ENCODE measurements at places on chromosomes 16 and 17. TPM values are rescaled to one million over a fixed set of nuclear protein-coding genes. Genes with fewer than 3 reads are reported as not detected.

DNA sequence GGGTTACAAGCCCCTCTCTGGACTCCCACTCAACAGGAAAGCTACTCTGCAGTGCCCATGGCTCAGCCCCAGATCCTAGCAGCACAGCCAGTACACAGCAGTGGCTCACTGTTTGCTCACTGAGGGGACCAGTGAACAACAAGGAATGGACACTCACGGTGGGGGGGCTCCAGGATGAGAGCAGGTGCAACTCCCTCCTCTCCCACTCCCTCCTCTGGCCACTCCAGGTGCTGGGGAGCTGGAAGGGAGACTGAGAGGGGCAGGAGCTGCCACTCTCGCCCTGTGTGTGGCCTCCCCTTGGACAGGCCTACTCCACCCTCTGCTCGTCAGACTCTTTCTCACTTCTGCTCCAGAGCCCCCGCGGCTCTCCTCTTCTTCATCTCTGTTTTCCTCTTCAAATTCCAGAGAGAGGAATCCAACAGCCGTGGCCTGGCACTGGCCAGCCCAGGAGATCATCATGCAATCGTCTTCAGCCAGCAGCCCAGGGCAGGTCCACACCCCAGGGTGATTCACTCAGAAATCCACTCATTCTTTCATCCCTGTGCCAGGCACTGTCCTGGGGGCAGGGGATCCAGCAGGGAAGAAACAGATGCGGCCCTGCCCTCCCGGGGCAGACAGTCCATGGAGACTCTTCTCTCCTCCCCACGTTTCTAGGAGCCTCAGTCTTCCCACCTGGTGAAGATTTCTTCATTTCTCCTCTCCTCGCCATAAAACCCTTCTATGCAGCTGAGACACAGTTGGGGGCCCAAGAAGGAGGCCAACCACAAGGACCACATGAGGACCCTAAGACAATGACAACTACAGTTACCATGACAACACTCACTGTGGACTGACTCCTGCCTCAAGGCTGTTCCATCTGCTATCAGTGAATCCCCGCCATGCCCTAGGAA is 30.7 kb downstream of the CFAP20 start:
- no peak overlapping the region for H3K27ac ChIP-seq
- no peaks in the 10 kb centered on the region for H3K36me3 ChIP-seq
- H3K27me3 ChIP-seq, result no peaks in the 10 kb centered on the region

The KRTAP4-6 gene
- total RNA-seq, result not detected

GRCh38 chr16:80973991-80974390 is 32.7 kb downstream of the CMC2 start:
- peaks cover 27% of the 10 kb centered on the region for H3K36me3 ChIP-seq
- DNase-seq, result no peak
- no peak overlapping the region for H3K4me3 ChIP-seq

GRCh38 chr17:82300707-82301270 is 16.6 kb downstream of the CD7 start:
- peak; percentile 64 for DNase-seq
- peak overlapping the region; percentile 52 for H3K27ac ChIP-seq
- H3K27me3 ChIP-seq, result no peaks in the 10 kb centered on the region
- H3K4me1 ChIP-seq, result peaks cover 82% of the 10 kb centered on the region

- H3K4me1 ChIP-seq, result peaks cover 76% of the 10 kb centered on the region
- peak; percentile 73 for DNase-seq
- H3K27me3 ChIP-seq, result no peaks in the 10 kb centered on the region
- peak within 1 kb of the TSS; percentile 87 for H3K27ac ChIP-seq
These were observed at the start of gene FLOT2 for GRCh38 chr17:28896884-28897768. TSS of gene FLOT2 (minus strand) at chr17:28897733. CDS start at chr17:28897574, 159 bp downstream.

DNA sequence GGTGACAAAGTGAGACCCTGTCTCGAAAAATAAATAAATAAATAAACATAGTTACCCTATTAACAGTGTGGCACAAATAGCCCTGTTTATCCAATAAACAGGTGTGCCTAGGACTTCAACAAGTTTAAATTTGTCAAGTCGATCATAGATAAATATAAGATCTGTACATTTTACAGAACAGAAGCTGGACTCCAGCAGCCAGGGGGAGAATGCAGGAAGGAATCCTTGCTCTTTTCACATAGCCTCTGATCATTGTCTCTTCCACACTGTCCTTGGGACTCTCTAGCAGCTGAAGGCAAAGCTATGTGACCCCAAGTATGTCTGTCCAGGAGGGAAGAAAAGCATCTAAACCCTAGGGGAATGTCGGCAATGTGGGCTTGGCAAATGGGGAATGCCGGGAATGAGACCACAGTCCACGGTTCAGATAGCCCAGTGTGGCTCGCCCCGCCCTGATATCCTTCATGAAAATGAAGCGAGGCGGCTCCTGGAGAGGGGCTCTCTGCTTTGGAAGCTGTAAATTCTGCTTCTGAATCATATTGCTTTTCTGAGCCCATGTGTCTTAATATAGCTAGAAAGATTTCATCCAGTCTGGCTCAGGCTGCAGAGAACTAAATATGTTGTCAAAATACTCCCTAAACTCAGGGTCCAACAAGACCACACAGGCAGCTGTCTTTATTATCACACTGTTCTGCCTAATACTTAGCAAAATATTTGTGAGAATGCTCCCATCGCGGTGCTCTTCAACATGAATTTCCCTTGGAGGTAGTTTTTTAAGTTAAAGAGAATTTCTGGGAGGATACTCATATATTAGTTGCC is 24.9 kb upstream of the GRB2 start:
- H3K4me3 ChIP-seq, result no peak overlapping the region
- no peak overlapping the region for H3K27ac ChIP-seq
- DNase-seq, result no peak

- H3K27ac ChIP-seq, result no peak overlapping the region
- no peak overlapping the region for H3K4me3 ChIP-seq
These were observed 43.1 kb downstream of the SCNN1G start for GRCh38 chr16:23225634-23226033.

- H3K4me1 ChIP-seq, result peaks cover 8% of the 10 kb centered on the region
- H3K27ac ChIP-seq, result no peak overlapping the region
- H3K4me3 ChIP-seq, result no peak overlapping the region
- no peaks in the 10 kb centered on the region for H3K27me3 ChIP-seq
These were observed 8.5 kb downstream of the GJD3 start for GRCh38 chr17:40355804-40356758.

- DNase-seq, result no peak
- H3K27ac ChIP-seq, result no peak overlapping the region
- H3K4me3 ChIP-seq, result no peak overlapping the region
- H3K36me3 ChIP-seq, result no peaks in the 10 kb centered on the region
- no peaks in the 10 kb centered on the region for H3K4me1 ChIP-seq
These were observed 1313.1 kb downstream of the CDH11 start for GRCh38 chr16:63808730-63809129.

The PARD6A gene
- total RNA-seq, result 6.2 TPM

DNA sequence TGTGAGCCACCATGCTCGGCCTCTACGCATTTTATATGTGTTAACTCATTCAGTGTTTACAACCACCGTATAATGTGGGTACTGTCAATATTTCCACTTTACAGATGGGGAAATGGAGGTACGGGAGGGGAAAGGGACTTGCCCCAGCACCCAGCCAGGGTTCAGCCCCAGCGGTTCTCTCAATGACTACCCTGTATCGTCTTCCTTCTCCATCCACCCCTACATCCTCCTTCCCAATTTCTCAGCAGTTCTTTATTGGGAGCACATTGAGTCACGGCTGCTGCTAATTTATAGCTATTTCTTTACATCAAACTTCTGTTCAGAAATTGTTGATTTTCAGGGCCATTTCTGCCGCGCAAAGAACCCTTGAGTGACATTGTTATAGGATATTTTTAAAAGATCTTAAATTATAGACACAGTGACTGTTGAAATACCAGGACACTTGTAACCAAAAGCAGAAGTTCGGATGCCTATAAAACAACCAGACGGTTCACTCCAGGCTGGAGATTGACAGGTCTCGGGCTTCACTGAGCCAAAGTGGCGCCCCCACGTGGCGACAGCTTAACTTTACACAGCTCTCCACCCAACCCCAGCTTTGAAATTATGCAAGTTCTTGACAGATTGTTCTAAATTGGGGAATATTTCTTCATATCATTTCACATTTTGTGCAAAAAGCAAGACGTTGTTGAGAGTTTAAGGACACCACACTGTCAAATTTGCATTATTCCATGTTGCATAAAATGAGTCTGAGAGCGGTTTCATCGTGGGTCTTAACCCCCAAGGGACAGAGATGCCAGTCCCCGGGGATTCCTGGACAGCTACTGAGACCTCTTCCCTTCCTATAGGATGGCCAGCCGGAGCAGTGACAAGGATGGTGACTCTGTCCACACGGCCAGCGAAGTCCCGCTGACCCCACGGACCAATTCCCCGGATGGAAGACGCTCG is 11.8 kb downstream of the SYT17 start:
- H3K4me1 ChIP-seq, result no peaks in the 10 kb centered on the region
- H3K27me3 ChIP-seq, result no peaks in the 10 kb centered on the region
- DNase-seq, result no peak

DNA sequence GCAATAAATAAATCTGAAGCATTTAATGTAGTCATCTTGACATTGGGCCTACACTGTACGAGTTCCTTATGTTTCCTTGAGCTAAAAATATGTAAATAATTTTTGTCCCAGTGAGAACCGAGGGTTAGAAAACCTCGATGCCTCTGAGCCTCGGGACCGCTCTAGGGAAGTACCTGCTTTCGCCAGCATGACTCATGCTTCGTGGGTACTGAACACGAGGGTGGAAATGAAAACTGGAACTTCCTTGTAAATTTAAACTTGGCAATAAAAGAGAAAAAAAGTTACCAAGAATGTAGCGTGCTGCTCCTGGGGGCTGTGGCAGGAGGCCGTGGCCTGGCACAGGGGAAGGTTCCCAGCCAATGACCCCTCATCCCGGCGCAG is 74.1 kb downstream of the SOCS1 start:
- no peak overlapping the region for H3K4me3 ChIP-seq
- H3K4me1 ChIP-seq, result no peaks in the 10 kb centered on the region
- no peak for DNase-seq
- H3K36me3 ChIP-seq, result peaks cover 8% of the 10 kb centered on the region
- H3K27me3 ChIP-seq, result no peaks in the 10 kb centered on the region

- DNase-seq, result no peak
- H3K36me3 ChIP-seq, result peaks cover 25% of the 10 kb centered on the region
- no peak overlapping the region for H3K27ac ChIP-seq
- H3K4me3 ChIP-seq, result no peak overlapping the region
- H3K4me1 ChIP-seq, result peaks cover 19% of the 10 kb centered on the region
These were observed 4.2 kb downstream of the BCL7C start for GRCh38 chr16:30889721-30890120.

The ZNF287 gene
- total RNA-seq, result 5.4 TPM

DNA sequence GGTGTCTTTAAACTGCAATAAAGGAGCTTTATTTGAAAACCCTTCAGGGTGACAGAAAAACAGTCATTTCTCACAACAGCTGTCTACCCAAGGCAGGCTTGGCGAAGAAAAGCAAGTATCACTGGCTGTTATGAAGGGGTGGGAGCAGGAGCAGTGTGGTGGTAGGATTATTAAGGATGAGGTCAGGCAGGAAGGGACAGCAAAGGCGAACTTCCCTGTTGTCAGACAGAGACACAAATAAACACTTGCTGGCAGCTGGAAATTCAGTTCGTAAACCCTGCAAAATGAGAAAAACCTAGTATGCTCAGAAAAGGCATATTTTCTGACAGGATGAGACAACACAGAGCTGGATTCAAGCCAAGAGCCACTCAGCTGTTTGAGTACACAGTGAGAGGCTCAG is 416.3 kb upstream of the CDH5 start:
- H3K4me1 ChIP-seq, result no peaks in the 10 kb centered on the region
- no peaks in the 10 kb centered on the region for H3K27me3 ChIP-seq
- H3K4me3 ChIP-seq, result no peak overlapping the region

GRCh38 chr17:6421700-6422604 is 13.0 kb downstream of the AIPL1 start:
- H3K27ac ChIP-seq, result no peak overlapping the region
- no peaks in the 10 kb centered on the region for H3K36me3 ChIP-seq
- no peak overlapping the region for H3K4me3 ChIP-seq
- H3K27me3 ChIP-seq, result no peaks in the 10 kb centered on the region

- no peak overlapping the region for H3K27ac ChIP-seq
- no peaks in the 10 kb centered on the region for H3K27me3 ChIP-seq
- H3K36me3 ChIP-seq, result peaks cover 39% of the 10 kb centered on the region
- DNase-seq, result no peak
These were observed 64.4 kb upstream of the CORO6 start for GRCh38 chr17:29686993-29687590.

- no peak for DNase-seq
- no peak overlapping the region for H3K27ac ChIP-seq
- no peaks in the 10 kb centered on the region for H3K27me3 ChIP-seq
- no peak overlapping the region for H3K4me3 ChIP-seq
- H3K4me1 ChIP-seq, result no peaks in the 10 kb centered on the region
These were observed 35.2 kb downstream of the ZNF750 start for GRCh38 chr17:82804442-82805191.

- H3K4me3 ChIP-seq, result no peak overlapping the region
- H3K4me1 ChIP-seq, result no peaks in the 10 kb centered on the region
- no peaks in the 10 kb centered on the region for H3K36me3 ChIP-seq
- H3K27me3 ChIP-seq, result peaks cover 3% of the 10 kb centered on the region
- H3K27ac ChIP-seq, result no peak overlapping the region
These were observed 130.3 kb downstream of the AXIN2 start for GRCh38 chr17:65431116-65431515.

The TBC1D3C gene
- 2.0 TPM for total RNA-seq

GRCh38 chr16:76970087-76970744 is 220.8 kb upstream of the MON1B start:
- H3K4me1 ChIP-seq, result no peaks in the 10 kb centered on the region
- no peak overlapping the region for H3K4me3 ChIP-seq
- H3K27ac ChIP-seq, result no peak overlapping the region
- no peaks in the 10 kb centered on the region for H3K36me3 ChIP-seq

The CD300LB gene
- total RNA-seq, result not detected

DNA sequence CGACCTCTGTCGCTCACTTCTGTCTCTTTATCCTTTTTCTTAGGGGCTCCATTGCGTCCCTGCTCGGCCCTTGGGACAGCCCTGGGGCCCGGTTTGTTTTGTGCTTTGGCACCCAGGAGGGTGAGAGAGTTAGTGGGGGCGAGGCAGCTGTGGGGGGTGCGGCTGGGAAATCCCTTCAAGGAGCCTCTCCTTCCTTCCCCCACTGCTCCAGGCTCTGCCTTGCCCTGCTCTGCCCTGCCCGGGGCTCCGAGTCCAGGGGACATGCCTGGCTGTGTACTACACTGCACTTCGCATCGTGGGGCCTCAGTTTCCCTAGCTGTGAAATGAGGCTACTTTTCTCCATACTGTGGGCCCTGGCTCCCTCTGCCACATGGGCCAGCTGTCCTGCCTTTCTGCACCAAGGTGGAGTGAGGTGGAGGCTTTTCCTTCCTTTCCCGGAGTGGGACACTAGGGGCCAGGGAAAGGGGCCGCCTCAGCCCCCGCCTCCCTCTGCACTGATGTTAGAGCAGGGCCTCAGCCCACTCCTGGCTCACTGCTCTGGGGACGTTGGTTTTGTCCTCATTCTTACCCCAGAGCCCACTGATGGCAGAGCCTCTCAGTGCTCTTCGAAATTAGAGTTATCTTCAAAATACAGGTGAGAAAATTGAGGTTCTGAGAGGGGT is 980 bp downstream of the LLGL1 start:
- no peak overlapping the region for H3K27ac ChIP-seq
- no peak for DNase-seq
- H3K4me1 ChIP-seq, result peaks cover 18% of the 10 kb centered on the region
- peak overlapping the region; percentile 82 for H3K4me3 ChIP-seq
- H3K36me3 ChIP-seq, result no peaks in the 10 kb centered on the region
